SJSA1 (cell line): ENCODE measurements at places on chromosomes 2 and 18. TPM values are rescaled to one million over a fixed set of nuclear protein-coding genes. Genes with fewer than 3 reads are reported as not detected.

NT5C1B gene
- total RNA-seq: not detected in 2 replicates

FSIP2 gene
- not detected in 2 replicates for total RNA-seq

RAB17 gene
- total RNA-seq: 0.21 and 0.28 TPM in 2 replicates

CFAP65 gene
- total RNA-seq: not detected in 2 replicates

MPP4 gene
- total RNA-seq: 3.3 and 5.3 TPM in 2 replicates

LRP1B gene
- 0.08 TPM in 1 of 2 replicates, not detected in the other for total RNA-seq

B3GNT2 gene
- total RNA-seq: 5.5 and 14.0 TPM in 2 replicates

GRCh38 chr18:61596296-61596695 lies 263.1 kb downstream of the CDH20 start:
- no peak for DNase-seq

GRCh38 chr2:133675-134593 lies 87.6 kb upstream of the FAM110C start:
- no peak for DNase-seq

DNA sequence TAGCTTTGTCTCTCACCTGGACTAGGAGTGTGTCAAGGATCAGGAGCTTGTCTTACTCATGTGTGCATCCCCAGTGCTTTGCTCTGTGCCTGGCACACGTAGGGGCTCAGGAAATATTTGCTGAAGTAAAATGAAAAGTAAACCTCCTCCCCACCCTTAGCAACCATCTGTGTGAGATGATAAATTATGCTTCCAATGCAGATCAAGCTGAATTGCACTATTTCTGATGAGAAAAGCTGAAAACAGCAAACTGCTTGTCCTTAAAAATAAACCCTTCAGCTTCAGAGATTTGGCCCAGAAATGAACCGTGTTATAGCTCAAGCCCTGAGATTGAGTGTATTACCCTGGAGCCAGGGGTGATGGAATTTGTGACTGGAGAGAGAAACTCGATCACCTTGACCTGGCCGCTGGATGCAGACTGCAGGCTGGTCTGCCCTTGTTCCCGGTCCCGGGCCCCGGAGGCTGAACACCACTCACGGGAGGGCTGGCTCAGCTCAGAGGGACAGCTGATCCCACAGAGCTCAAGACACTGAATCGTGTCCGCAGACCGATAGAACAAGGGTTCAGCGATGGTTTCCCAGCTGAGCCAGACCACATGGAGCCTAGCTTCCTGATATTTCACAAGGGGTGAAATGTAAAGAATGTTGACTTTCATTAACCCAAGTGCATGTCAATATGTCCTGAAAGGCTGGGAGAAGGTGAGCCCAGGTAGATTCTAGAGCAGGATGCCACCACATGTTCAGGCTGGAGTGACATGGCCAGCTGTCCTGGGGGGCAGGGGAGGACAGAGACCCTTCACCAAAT lies 50.5 kb downstream of the DDX1 start:
- DNase-seq: no peak

- DNase-seq: no peak
Measured at GRCh38 chr18:13390711-13391110, 172.2 kb downstream of the LDLRAD4 start.

- no peak for DNase-seq
Measured at GRCh38 chr2:235098269-235098668, 146.5 kb downstream of the SH3BP4 start.

- no peak for DNase-seq
Measured at GRCh38 chr18:63972002-63972376, 2.1 kb downstream of the SERPINB8 start.

GRCh38 chr2:152730591-152731333 lies 12.3 kb downstream of the ARL6IP6 start:
- DNase-seq: no peak

DNA sequence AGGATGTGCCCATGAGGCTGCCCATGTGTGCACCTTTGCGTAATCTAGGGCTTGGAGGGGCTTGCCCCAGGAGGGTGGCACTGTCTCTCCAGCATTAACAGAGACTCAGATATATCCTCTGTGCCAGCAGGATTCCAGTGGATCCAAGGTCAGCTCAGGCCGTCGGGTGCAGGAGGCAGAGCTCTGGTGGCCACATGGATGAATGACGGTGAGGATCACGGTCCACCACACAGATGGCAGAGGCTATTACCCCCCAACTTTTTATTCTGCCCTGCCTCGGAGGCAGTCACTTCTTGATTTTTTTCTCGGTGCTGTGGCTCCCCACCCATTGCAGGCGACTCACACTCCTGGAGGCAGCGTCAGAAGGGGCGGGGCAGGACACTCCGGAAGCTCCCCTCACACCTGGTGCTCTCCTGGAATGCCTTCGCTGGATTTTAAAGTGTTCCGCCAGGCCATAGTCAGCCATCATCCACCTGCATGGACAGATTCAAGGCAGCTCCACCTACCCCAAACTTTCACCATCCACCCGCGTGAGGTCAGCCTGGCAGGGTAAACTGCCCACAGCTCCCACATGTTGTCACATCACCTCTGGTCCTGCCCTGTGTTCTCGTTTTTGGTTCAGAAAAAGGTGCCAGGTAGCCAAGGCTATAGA lies 602.9 kb upstream of the RAB6C start:
- no peak for DNase-seq

DNA sequence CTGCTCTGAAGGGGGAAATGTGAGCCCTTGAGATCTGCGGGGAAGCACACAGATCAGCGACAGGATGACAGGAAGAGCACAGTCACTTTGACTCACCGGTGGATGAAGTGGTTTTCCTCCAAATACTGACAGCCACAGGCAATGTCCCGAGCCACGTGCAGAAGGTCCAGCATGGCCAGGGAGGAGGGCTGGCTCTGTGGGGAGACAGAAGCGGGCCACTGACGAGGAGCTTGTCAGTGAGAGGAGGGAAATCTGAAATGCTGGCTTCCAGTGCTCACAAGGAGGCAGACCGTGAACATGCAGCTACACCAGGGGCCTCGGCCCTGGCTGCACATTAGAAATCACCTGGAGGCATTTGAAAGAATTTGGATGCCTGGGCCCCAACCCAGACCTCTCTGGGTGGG lies 98.7 kb downstream of the CLIP4 start:
- DNase-seq: no peak

- DNase-seq: no peak
Measured at GRCh38 chr2:69685321-69686048, 41.9 kb upstream of the AAK1 start.
